ENCODE measurements at places on chromosomes 3 and 15. TPM values are rescaled to one million over a fixed set of nuclear protein-coding genes. Genes with fewer than 3 reads are reported as not detected.

- H3K4me3 ChIP-seq, result no peak overlapping the region
- H3K4me1 ChIP-seq, result peaks cover 17% of the 10 kb centered on the region
- H3K36me3 ChIP-seq, result no peaks in the 10 kb centered on the region
- DNase-seq, result no peak
- no peaks in the 10 kb centered on the region for H3K27me3 ChIP-seq
Measured at GRCh38 chr3:184358124-184358767, 3.2 kb downstream of the CLCN2 start.

The ITIH1 gene
- polyA plus RNA-seq, result not detected

DNA sequence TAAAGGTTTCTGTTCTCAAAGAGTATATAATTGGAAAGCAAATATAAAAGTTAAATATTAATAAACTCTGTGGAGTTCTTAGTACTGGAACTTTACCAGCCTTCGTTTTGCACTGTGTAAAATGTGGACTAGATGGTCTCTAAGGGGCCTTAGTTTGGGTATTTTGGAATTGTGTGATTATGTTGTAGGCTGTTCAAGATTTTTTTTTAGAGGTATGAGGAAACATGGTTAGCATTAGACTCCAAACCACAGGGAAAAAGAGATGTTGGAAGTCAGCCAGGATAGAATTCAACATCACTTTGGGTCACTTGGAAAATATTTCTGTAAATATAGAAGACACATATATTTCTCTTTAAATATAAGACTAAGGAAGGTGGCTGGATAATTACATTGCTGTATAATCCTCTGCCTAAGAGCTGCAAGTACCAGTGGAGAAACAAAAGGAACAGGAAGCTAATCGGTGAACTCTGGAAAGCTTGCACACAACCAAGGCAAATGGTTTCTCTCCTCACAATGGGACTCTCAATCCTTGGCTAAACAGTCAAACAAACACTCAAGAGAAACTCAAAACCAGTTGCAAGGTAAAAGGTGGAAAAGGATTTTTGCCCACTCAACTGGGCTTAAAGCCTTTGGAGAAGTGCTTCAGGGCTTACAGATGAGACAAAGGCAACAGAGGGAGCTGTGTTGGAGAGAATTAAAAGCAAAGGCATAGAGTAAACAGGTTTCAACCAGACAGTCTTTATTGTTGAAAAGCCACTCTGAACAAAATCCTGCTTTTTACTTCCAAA, 141.7 kb downstream of the NR1D2 start:
- no peak for DNase-seq
- no peak overlapping the region for H3K27ac ChIP-seq
- no peaks in the 10 kb centered on the region for H3K27me3 ChIP-seq
- H3K36me3 ChIP-seq, result no peaks in the 10 kb centered on the region
- no peaks in the 10 kb centered on the region for H3K4me1 ChIP-seq
- H3K4me3 ChIP-seq, result no peak overlapping the region

DNA sequence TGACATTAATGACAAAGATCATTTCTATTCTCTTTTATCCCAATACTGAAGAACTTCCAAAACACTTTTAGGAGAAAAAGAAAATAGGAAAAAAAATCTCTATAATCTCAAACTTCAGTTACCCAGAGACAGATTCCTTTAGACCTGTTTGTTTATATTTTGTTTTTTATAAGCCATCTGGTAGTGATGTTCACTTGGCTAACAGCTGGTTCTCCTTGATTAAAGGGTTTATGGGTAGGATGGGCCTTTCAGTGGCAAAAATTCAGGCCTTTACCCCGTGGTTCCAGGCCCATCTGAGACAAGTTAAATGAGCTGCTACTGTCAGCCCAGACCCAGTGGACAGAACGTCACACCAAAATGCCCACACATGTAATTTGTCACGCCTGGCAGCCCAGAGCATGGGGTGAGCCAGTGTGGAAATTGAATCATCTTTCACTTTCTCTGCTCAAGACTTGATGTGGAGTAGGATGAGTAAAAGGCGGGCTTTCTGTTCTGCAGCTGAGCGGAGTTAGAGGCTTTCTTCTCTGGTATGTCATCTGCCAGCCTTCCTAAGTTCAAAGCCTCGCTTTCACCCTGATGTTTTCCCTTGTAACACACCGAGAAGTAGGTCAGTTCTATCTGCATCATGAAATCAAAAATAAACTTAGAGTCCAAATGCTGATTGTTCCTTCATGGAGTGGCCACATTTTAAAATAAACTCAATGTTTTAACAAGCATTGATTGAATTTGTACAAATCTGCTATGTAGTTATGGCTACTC, 62.5 kb upstream of the SKOR1 start:
- H3K4me1 ChIP-seq, result no peaks in the 10 kb centered on the region
- no peaks in the 10 kb centered on the region for H3K27me3 ChIP-seq
- no peak overlapping the region for H3K27ac ChIP-seq
- no peak for DNase-seq
- no peaks in the 10 kb centered on the region for H3K36me3 ChIP-seq

- no peaks in the 10 kb centered on the region for H3K4me1 ChIP-seq
- H3K4me3 ChIP-seq, result no peak overlapping the region
- no peaks in the 10 kb centered on the region for H3K27me3 ChIP-seq
- H3K27ac ChIP-seq, result no peak overlapping the region
- H3K36me3 ChIP-seq, result no peaks in the 10 kb centered on the region
- no peak for DNase-seq
Measured at GRCh38 chr15:62147551-62147950, 17.5 kb downstream of the C2CD4B start.

The SPINT1 gene
- 2.0 TPM for polyA plus RNA-seq

The PARL gene
- polyA plus RNA-seq, result 50.5 TPM

- no peaks in the 10 kb centered on the region for H3K4me1 ChIP-seq
- no peaks in the 10 kb centered on the region for H3K36me3 ChIP-seq
- no peak overlapping the region for H3K27ac ChIP-seq
- H3K4me3 ChIP-seq, result no peak overlapping the region
- no peaks in the 10 kb centered on the region for H3K27me3 ChIP-seq
Measured at GRCh38 chr3:187046033-187046432, 93.3 kb downstream of the RPL39L start.

DNA sequence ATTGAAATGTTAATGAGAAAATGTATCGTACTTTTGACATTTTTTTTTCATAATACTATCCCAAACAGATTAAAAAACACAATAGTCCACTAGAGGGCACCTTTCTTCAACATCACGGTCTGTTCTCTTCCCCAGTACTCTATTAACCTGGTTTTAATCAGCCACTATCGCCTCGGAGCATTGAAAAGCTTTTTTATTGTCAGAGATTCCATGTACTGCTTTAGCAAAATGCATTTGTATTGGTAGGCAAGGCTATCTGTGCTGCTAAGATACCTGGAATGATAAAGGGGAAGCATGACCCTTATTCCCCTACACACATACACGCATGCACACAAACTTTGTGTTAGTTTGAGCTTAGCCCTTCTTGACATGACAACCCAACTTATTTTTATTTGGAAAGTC, 160.1 kb upstream of the IL12A start:
- DNase-seq, result no peak
- no peaks in the 10 kb centered on the region for H3K36me3 ChIP-seq
- no peak overlapping the region for H3K4me3 ChIP-seq
- no peaks in the 10 kb centered on the region for H3K27me3 ChIP-seq
- no peaks in the 10 kb centered on the region for H3K4me1 ChIP-seq
- H3K27ac ChIP-seq, result no peak overlapping the region

The COL6A5 gene
- polyA plus RNA-seq, result 0.05 TPM

DNA sequence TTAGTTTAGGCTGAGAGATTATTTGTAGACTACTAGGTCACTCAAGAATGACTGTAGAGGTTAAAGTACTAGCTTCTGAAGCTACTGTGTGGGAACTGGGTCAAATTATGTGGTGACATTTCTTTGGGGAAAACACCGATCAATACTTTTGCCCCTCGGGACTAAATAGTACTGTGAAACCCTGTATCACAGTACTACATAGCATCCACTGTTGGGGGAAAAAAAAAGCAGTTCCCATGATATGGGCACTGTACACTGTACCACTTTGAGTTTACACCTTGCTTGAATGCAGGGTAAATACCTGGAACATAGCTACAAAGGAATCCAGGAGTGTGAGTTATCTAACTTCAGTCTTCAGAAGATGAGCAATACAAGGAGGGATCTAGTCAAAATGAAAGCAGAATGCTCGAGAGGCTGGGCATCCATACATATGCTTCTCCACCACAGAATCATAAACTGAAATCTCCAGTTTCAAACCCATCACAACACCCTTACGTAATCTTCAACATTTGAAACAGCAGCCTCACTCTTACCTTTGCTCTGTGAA, 311.4 kb downstream of the UNC13C start:
- no peaks in the 10 kb centered on the region for H3K27me3 ChIP-seq
- no peaks in the 10 kb centered on the region for H3K4me1 ChIP-seq
- no peaks in the 10 kb centered on the region for H3K36me3 ChIP-seq
- DNase-seq, result no peak
- no peak overlapping the region for H3K4me3 ChIP-seq

The KIF15 gene
- polyA plus RNA-seq, result 0.31 TPM

- H3K4me1 ChIP-seq, result no peaks in the 10 kb centered on the region
- no peak overlapping the region for H3K27ac ChIP-seq
- no peaks in the 10 kb centered on the region for H3K36me3 ChIP-seq
- H3K27me3 ChIP-seq, result no peaks in the 10 kb centered on the region
- no peak for DNase-seq
Measured at GRCh38 chr15:27201425-27201824, 230.4 kb downstream of the GABRG3 start.

DNA sequence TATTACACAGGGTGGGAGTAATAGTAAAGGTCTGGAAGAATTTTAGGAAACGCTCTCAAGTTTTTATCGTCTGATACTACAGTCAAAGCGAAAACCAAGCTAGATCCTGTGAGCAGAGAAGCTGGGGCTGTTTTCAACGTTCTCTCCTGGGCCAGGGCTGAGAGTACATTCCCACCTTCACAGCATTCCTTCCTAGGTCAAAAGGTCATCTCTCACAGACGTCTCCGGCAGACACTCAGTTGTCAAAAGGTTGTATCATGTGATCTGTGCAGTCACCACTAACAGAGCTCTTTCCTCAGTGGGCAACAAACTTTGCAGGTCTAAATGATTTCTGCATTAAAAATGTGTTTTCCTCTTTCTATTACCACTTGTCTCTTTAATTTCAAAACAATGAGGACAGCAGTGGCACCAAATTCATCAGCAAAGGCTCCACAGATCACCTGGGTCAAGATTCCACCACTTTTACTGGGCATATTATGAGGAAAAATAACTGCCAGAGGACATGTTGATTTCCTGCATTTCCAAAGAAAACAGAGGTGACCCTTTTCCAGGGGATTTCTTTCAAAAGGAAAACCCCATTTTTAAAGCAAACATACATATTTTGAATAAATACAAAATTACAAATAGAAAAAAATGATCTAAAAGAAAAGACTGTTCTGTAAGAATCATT, 41.9 kb downstream of the MEIS2 start:
- no peaks in the 10 kb centered on the region for H3K27me3 ChIP-seq
- H3K36me3 ChIP-seq, result no peaks in the 10 kb centered on the region
- no peak overlapping the region for H3K4me3 ChIP-seq
- DNase-seq, result no peak
- no peak overlapping the region for H3K27ac ChIP-seq

The CCDC191 gene
- 4.9 TPM for polyA plus RNA-seq

GRCh38 chr15:33027306-33028035, 167.0 kb downstream of the FMN1 start:
- no peak overlapping the region for H3K27ac ChIP-seq
- H3K4me1 ChIP-seq, result no peaks in the 10 kb centered on the region
- H3K36me3 ChIP-seq, result no peaks in the 10 kb centered on the region
- no peak overlapping the region for H3K4me3 ChIP-seq
- H3K27me3 ChIP-seq, result no peaks in the 10 kb centered on the region

GRCh38 chr15:57743424-57743823, 36.9 kb downstream of the POLR2M start:
- DNase-seq, result no peak
- H3K36me3 ChIP-seq, result no peaks in the 10 kb centered on the region
- H3K4me1 ChIP-seq, result no peaks in the 10 kb centered on the region
- H3K27me3 ChIP-seq, result no peaks in the 10 kb centered on the region

The DPPA2 gene
- polyA plus RNA-seq, result not detected

DNA sequence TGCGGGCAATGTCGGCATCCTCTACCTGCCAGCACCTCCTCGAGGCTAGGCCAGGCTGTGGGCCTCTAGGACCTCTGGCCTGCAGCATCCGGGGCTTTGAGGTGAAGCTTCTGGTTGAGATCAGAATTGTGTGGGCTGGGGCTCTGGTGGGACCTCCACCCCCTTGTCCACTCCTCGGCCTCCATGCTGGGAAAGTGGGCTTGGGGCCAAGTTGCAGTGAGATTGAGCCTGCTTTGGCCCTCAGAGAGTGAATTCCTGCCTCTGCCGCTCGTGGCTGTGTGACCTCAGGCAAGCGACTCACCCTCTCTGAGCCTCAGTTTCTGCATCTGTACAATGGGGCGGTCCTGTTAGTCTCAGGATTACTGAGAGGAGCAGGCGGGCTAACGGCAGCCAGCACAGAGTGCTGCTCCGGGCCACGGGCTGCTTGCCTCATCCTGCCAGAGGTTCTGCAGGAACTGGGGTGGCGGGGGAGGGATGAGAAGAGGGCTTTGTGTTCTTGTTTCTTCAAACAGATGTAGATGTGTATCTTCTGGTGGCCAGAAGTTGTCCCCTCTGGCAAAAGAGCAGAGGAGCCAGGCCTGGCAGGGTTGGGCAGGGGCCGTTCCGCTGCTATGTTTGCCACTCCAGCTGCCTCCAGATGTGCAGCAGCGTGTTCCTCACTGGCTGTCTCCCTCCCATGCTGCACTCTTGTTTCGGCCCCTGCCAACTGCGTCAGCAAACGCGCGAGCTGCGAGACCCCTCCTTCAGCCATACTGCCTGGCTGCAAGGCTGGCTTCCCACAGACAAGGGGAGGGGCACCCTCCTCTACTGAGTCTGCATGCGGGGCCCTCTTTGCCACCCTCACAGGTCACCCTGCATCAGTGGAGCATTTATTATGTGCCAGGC, 33.7 kb downstream of the FBLN2 start:
- H3K4me3 ChIP-seq, result no peak overlapping the region
- no peaks in the 10 kb centered on the region for H3K4me1 ChIP-seq
- H3K36me3 ChIP-seq, result no peaks in the 10 kb centered on the region
- DNase-seq, result no peak

DNA sequence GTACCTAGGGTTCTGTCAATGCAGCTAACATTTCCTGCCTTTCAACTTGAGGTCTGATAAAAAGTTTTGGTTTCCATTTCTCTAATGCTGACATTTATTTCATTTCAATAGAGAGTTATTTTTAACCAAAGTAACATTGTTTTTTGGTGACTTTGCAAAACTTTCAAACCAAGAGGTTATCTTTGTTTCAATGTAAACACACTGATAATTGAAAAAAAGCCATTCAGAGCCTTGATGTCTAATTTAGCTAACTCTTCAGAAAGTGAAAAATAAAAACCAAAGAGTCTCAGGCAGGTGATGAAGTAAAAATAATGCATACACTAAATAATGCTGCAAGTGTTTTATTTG, 9.6 kb upstream of the TIPARP start:
- H3K27ac ChIP-seq, result no peak overlapping the region
- no peak overlapping the region for H3K4me3 ChIP-seq
- no peaks in the 10 kb centered on the region for H3K27me3 ChIP-seq
- DNase-seq, result no peak

GRCh38 chr3:146746190-146746589, 141.0 kb upstream of the PLSCR5 start:
- DNase-seq, result no peak
- no peaks in the 10 kb centered on the region for H3K4me1 ChIP-seq
- no peak overlapping the region for H3K27ac ChIP-seq
- H3K36me3 ChIP-seq, result no peaks in the 10 kb centered on the region
- no peaks in the 10 kb centered on the region for H3K27me3 ChIP-seq
- no peak overlapping the region for H3K4me3 ChIP-seq

The SPATA12 gene
- polyA plus RNA-seq, result 0.12 TPM

All from ovary (tissue), 10 donors.